ENCODE measurements at places on chromosomes 3 and 15.

DNA sequence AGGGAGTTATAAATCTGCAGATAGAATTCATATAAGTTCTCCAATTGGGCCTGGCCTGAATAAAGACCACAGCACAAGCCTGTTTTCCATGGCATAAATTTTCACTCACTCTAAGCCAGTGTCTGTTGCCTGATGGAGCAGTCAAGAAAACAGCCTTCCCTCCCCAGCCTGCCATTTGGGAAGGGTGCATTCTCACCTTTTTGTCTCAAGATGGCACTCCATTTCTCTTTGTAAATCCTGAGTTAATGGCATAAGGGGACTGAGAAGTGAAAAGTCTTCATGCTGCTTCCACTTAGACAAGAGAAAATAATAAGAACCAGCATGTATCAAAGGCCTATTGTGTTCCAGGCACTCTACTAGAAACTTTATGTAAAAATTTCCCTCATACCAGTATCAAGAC lies 115.6 kb upstream of the MANF start:
- DNase-seq, result no peak

DNA sequence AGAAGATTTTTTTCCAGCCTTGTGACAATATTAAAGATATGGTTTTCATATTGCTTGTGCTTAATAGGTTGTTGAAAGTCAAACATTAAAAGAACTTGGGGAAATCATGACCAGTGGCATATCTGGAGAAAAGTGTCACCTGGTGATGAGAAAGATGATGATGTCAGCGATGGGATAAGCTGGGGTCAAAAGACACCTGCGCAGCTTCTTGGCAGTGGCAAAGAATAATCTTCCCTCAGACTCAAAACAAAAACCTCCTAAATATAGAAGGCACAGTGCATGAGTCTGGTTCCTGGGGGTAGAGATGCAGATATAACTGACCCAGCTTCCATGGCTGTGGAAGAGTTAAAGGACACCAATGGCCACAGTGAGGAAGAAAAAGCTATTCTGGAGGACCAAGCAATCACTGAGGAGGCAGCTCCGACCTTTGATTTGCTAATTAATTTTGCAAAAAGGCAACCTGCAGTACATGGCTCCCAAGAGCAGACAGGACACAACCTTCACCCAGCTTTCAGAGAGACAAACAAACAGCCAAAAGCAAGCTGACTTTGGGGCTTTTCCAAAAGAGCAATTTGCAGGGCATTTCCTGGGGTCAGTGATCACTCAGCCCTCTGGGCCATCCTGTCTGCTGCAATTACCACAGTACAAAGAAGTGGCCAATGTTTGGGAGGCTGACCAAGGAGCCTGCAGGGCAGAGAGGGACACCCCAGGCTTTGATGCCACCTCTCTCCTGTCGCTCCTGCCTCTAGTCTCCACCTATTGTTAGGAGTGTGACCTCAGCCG lies 17.6 kb upstream of the SEMA5B start:
- no peak for DNase-seq

GRCh38 chr15:41230650-41231421 lies at the start of the genes CHP1 and EXD1:
Gene CHP1, plus strand, starts transcription at chr15:41231268. Its CDS starts 115 bp downstream, at chr15:41231383.
Gene EXD1, minus strand, starts transcription at chr15:41230757. Its CDS starts 4,182 bp downstream, at chr15:41226575.
- peak; percentile 98 for DNase-seq

DNA sequence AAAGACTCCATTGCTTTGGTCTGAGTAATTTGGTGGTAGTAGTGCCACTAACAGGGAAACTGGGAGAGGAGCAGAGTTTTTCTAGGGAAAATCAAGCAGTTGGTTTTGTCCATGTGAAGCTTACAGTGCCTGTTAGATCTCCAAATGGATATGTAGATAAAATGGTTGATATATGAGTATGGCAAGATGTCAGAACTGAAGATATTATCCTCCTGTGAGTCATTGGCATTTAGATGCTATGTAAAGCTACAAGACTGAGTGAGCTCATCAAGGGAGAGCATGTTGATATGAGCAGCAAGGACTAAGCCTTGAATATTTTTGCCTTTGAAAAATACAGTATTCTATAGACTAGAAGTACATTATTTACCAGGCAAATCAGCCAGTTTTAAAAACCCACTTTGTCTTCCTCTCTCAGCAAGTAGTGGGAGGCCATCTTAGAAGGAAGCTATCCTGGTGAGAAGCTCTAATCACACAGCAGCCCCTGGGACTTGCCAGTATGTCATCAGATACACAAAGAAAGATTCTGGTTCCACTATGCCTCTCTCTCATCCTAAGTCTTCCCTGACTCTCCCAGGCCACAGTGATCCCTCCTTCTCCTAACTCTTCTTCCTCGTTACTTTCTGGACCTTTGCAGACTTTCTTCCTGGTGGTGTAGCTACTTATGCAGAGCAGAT lies 77.4 kb upstream of the ANKRD28 start:
- no peak for DNase-seq

GRCh38 chr3:151067158-151067557 lies 18.3 kb upstream of the MED12L start:
- no peak for DNase-seq

DNA sequence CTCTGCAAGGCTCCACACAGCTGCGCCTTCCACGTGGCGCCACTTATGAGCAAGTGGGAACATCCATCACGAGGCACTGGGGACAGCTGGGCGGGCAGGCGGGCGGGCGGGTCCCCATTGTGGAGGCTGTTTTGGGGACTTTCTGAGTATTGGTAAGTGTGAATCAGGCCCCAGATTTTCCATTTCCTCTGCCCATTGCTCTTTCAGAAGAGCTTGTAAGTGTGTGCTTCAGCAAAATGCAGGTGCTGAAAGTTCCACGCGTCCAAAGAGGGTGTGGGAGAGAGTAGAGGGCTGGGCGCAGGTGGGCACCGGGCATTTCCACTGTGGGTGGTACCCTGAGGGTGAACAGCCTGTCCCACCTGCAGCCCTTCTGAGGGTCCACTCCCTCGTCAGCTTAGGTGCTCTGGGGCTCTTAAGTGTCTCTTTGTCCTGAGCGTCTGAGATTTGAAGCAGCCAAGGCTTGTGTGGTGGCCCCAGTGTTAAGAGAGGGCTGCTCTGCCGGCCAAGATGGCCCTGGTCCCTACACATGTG lies 177.1 kb downstream of the RPLP1 start:
- DNase-seq, result no peak

DNA sequence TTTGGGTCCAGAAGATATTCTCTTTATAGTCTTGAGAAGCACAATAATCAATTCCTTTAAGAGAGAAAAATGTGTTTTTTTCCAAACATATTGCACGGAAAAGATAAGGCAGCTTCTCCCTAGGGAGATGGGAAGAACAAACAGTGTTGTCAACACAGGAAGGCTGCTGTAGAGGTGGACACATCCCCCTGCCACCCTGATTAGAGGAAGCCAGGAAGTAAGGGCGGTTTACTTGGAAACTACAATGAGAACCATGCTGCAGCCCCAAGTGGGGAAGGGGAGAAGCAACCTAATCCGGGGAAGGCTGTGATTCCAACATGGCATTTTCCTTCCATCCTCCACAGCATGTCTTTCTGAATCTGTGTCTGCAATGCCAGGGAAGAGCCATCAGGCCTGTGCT lies 256.9 kb upstream of the TGFBR2 start:
- no peak for DNase-seq

DNA sequence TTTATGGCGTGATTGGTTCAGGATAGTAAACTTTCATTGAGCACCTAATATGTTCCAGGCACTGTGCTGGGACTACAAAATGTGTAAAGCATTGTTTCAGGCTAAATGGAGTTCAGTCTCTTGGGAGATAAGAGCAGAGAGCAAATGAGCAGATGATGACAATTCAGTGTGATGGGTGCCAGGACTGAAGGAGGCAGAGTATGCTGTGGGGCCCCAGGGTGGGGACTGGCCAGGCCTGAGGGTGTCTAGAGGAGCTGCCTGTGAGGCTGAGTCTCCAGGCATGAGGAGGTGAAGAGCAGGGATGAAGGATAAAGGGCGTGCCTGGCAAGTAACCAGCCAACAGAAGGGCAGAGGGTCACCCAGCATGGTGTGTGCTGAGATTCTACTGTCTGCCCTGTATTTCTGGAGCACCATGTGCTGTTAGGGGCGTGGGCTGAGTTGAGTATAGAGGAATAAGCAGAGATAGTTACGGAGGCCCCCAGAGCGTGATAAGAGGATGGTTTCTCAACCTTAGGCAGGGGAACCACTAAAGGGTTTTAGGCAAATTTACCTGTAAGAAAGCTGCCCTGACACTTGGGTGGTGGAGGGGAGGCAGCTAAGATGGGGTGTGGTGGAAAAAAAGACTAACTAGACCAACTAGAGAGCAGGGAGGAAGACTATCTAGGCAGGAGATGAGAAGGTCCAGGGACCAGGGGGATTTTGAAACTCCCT lies 38.5 kb downstream of the EPHB1 start:
- DNase-seq, result peak; percentile 47

- DNase-seq, result no peak
Measured at GRCh38 chr15:77143616-77144015, 72.7 kb upstream of the TSPAN3 start.

DNA sequence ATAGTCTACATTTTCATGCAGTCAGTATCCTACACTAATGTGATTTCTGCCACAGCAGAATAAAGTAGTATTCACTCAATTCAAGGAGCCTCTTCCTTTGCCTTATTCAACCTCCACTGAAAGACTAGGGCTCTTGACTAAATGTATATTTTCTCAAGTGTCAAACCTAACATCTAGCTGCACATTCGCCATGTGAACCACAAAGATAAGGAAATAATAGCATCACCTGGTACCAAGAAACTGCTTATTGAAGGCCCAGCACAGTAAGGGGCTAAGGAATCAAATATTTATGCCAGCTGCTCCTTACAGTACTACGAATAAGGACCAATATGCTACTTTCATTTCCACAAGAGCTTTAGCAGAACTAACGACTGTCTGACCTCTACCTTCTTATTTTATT lies 1.3 kb downstream of the SRP14 start:
- no peak for DNase-seq

DNA sequence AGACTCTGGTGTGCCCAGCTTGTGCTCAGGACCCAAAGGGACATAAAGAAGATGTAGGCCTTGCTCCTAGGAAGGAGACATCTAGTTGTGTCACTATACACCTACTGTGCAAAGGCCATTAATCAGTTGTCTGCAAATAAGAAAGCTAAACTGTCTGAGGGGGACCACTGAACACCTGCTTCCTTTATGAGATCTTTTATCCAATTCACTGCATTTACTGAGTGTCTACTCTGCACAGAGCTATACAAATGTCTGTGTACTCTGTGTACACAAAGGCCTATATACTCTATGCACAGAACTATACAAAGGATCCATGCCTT lies 124.8 kb downstream of the CTNNB1 start:
- DNase-seq, result no peak

DNA sequence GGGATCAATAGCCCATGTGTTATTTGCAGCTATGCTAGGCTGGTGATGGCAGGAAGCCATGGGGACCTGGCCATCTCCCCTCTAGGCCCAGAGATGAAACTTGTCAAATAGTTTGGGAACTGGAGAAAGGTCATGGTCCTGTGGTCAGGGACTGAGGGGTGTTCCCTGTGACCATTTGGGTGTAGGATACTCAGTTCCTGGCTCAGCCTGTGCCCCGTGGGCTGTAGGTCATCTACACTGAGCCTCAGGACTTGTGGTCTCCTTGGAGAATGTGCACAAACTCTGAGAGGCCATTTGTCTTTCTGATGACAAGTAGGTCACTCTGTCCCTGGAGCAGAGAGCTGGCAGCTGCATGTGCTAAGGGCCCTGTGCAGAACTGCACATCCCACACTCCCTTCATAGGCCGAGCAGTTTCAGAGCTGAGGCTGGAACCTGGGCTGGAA lies 17.5 kb downstream of the GASK1A start:
- no peak for DNase-seq

GRCh38 chr15:33135355-33135781 lies 59.1 kb downstream of the FMN1 start:
- no peak for DNase-seq

DNA sequence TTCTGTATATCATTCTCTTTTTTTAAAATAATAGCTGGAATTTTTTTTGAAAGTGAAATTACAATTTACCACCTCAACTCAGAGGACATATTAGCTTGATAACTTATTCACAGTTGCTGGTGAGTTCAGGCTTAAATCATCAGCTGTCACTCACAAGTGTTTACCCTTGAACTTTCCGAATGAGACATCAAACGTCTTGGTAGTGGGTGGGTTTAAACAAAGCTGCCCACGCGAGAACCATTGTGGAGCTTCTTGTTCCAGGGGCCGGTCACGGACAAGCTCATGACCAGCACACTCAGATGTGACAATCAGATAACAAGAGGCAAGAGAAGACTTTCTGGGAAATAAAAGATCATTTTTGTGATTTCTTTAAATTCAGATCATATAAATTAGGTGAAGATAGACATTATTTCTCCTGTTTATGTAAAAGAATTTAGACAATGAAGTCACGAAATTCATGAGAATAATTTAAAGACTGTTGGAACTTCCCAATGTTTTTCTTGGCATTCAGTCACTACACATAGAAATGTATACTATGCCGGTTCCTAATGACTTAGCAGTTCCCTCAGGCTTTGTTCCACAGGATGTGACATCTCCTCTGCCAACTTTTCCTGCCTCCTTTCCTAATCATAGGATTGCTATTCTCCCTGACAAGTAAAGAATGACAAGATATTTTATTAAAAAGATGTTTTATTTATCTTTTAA lies 29.3 kb downstream of the BTD start:
- no peak for DNase-seq

DNA sequence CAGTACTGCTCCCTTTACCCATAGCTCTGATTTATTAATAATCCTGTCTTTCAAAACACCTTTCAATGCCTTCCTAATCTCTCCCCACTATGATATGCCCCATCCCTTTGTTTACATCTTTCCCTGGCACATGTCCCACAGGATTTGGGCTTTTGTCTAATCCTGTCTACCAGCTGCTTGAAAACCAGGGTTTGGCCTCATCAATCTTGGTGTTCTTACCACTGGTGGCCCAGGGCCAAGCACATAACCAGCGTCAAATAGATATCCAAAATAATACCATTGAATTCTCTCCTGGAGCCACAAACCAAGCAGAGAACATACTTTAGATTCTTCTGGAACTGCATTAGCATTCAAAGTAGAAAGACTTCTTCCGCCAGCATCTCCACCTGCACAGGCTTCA lies 104.8 kb upstream of the PPP2R3A start:
- no peak for DNase-seq

GRCh38 chr3:143266511-143266910 lies 146.9 kb downstream of the CHST2 start:
- DNase-seq, result no peak

- no peak for DNase-seq
Measured at GRCh38 chr3:23421811-23422516, 218.8 kb downstream of the UBE2E2 start.

DNA sequence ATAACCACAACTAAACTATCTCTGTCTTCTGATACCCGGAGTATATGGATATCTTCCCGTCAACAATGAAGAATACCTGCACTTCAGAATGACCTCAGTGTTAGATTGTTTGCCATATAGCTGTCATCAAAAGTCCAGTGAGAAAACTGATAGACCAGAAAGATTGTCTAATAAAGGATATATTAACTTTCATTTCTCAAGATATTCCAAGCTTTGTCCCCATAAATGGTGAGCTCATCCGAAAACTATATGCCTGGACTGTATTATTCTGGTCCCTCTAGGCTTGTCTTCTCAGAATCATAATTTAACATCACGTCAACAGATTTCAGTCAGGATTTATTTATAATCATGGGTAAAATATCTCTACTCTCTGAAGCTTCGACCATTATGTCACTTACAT lies 100.5 kb downstream of the ATP8B4 start:
- no peak for DNase-seq

- no peak for DNase-seq
Measured at GRCh38 chr15:71093054-71094024, 21.9 kb upstream of the THSD4 start.

GRCh38 chr3:31561891-31562290 lies 29.2 kb downstream of the STT3B start:
- no peak for DNase-seq

GRCh38 chr3:179093807-179094206 lies 22.2 kb upstream of the ZMAT3 start:
- DNase-seq, result no peak

- DNase-seq, result no peak
Measured at GRCh38 chr3:41519746-41520145, 320.4 kb downstream of the CTNNB1 start.

Measured in coronary artery (tissue), 2 donors.